NCI-H82 (cell line): ENCODE measurements at places on chromosomes 2 and 18.

DNA sequence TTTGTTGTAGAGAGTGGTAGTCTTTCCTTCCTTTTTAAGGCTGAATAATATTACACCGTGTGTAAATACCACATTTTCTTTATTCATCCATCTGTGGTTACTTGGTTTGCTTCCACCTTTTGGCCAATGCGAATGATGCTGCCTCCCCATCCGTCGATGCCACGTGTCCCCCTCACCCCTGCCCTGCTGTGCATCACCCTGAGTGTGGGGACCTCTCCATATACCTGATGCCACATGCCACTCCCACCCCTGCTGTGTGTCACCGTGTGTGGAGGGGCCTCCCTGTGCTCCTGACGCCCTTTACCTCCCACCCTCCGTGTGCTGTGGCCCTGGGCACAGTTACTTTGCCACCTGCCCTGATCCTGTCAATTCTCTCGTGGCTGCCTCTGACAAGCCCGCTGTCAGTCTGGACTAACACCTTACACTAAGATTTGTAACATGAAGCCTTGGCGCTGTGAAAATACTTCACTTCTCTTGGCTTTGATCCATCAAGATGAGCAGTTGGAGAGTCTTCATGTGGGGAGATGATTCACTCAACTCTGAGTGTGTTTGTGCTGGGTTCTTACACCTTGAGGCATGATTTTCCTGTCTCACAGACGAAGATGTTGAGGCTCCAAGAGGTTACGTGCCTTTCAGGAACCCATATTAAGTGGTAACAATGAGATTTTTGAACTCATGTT lies 234.0 kb downstream of the ZNF407 start:
- no peak for DNase-seq

DNA sequence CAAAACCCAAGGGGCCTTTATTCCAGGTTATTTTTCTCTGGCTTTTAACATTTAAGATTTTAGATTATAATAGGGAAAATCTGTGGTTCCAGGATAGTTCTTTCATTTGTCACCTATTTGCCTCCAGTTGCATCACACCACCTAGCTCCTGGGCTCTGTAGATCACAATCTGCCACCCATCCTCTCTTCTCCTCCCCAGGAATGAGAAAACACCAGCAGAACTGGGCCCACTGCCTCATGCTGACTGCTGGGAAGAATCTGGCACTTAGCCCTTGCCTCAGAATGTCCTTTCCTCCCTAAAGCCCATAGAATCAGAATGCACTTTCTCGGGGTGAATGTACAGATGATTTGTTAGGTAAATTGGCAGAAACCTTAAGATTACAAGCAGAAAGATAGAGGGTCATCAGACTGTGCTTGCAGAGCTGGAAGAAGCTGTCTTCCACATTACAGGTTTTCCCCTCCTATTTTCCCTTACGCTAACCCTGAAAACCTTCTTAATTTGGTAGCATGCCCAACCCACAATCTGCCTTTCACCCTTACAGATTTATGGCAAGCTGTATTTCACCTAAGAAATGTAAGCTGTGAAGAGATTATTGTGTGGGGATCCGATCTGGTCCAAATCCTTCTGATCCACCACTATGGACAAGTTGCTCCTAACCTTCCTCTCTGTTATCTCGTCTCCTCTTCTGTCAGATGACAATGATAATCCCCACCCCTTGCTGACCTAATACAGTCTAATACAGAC lies 72.6 kb downstream of the LRRC30 start:
- DNase-seq = peak; percentile 75

DNA sequence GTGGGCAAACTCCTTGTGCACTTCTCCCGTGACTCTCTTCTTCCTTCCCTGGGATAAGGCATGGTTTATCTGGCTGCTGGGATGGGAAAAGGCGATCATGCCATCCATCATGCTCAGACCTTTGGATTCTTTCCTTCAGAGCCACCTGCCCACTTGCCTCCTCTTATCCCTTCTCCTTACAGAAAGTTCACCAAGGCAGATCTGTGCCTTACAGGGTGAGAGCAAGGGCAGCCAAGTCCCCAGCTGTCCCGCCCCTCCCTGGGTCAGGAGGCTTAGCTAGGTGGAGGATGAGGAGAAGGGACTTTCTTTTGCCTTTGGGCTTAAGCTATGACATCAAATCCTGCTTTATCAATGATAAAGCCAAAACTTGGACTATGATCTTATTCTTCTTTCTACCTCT lies 47.6 kb downstream of the KCNE4 start:
- DNase-seq = peak; percentile 86

- no peak for DNase-seq
Measured at GRCh38 chr18:52054324-52054723, 285.7 kb upstream of the DCC start.

GRCh38 chr2:192216336-192216735 lies 21.6 kb upstream of the TMEFF2 start:
- DNase-seq = no peak

DNA sequence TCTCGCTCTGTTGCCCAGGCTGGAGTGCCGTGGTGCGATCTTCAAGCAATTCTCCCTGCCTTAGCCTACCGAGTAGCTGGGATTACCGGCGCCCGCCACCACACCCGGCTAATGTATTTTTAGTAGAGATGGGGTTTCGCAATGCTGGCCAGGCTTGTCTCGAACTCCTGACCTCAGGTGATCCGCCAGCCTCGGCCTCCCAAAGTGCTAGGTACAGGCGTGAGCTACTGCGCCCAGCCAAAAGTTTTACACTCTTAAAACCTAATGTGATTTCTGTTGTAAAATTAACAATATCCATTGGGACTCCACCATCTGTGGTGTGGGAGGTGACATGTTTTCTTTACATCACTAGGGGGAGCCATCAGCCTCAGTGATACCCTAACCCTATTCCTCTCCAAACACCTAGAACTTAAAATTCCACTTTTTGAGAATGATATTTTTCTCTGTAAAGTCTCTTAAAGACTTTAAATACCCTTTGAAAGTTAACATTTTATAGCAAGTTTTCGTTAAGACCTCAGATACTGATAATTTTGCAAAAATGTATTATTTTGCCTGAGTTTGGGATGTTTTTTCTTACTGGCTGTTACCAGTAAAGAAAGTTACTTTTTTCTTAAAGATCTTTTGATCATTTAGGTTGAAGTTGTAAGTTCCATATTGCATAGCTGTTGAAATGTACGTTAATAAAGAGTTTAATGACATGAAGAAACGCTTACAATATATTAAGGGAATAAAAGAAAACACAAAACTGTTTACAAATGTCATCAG lies 11.6 kb upstream of the EIF2AK2 start:
- peak; percentile 69 for DNase-seq

GRCh38 chr2:162126527-162126926 lies 25.5 kb downstream of the GCG start:
- DNase-seq = no peak

DNA sequence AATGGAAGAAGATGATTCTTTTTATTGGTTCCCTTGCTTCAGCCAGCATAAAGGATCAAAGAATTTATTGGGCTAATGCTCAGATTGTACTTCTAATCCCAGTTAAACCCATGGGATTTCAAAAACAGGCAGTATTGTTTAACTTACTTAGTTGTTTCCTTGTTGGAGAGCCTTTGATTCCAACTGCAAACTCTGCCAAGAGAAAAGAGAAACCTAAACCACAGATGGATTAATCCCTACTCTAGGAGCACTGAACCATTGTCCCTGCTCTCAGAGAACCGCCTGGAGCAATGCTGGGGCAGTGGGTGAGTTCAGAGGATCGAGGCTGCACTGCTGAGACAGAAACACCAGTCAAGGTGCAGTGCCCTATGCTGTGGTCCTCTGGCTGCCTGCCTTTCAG lies 44.9 kb upstream of the SIGLEC15 start:
- DNase-seq = peak; percentile 16

DNA sequence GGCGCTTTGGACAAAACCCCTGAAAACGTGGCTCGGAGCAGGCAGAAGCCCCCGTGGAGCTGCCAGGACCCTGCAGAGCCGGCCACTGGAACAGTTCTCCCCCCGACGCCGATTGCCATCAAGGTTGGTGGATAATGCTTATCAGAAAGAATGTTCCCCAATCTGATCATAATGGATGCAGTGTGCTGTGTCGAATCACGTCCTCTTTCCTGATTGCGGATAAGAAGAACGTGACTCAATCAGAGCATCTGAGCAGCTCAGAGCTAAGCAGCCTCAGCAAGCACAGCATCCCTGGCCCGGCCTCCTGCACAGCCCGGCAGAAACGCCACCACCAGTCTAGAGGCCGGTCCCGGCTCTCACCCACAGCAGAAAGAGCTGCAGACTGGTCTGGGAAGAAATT lies 488.0 kb downstream of the EIPR1 start:
- no peak for DNase-seq

DNA sequence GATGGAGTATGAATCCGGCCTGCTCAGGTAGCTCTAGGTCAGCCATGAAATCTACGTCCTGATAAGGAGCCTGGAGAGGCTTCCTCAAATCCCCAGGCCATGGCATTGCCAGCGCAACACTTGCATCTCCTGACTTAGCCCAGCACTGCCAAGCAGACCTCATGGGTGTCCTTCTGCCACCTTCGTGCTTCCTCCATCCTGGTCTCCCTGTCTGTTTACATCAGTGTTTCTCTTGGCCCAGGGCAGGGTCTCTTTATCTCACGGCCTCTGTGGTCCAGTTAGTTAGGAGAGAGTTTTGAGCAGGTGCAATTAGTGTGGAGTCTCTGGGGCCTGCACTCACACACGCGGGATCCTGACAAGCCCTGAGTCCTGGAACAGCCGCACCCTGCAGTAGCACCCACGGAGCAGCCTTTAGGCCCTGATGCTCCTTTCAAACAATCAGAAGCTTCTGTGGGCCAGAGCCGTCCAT lies 193.1 kb upstream of the ARL4C start:
- no peak for DNase-seq

DNA sequence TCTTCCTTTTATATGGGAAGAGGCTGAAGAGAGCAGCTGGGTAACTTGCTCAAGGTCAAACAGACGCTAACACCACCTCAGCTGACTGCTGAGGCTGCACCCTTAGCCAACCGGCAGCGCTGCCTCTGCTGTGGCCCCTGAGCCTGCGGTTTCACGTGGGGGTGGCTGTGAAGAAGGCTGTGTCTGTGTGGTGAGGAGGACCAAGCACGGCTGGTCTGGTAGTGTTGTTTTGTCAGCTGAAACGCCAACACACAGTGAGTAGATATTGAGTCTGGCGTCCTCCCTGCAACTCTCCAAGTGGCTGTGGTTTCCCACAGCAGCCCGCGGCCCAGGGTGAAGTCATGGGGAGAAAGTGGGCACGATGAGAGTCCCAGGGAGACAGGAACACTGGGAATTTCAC lies 69.6 kb downstream of the THNSL2 start:
- DNase-seq = no peak

- peak; percentile 48 for DNase-seq
Measured at GRCh38 chr18:58805467-58806187, 59.0 kb upstream of the ZNF532 start.

DNA sequence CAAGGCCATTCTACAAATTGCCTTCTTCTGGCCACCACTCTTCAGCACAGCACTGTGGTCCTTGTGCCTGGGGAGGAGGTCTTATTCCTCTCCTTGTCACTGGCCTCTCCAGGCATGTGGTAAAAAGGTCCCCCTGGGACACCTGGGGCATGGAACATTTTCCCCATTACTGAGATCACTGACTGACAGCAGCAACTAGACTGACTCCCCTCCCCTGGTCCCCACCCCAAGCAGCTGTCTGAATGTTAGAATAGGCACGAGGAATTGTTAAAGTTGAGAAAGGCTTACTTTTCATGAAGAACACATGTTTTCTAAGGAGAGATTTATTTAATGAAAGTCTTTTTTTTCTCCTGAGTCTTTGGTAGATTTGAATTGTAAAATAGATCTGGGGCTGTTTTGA lies 39.5 kb upstream of the RTN4 start:
- DNase-seq = no peak

DNA sequence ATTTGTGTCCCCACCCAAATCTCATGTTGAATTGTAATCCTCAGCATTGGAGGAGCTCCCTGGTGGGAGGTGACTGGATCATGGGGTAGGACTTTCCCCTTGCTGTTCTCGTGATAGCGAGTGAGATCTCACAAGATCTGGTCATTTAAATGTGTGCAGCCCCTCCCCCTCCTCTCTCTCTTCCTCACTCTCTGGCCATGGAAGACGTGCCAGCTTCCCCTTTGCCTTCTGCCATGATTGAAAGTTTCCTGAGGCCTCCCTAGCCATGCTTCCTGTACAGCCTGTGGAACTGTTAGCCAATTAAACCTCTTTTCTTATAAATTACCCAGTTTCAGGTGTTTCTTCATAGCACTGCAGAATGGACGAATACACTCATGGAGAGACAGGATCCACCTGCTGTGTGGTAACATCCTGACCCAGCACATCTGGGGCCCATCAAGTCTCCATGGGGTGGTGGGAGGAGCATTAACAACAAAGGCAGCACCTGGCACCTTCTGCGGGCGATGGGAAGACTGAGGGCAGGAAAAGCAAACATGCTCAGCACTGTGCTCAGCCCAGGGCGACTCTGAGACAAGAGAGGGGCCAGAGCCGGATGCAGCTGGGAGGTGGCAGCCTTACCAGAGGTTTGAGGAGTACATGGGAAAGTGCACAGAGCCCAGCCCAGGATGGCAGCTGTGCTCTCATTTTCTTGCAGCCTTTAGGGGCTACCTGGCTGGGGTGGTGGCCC lies 16.2 kb upstream of the ALPP start:
- no peak for DNase-seq

GRCh38 chr2:64617631-64618151 lies 36.0 kb downstream of the SERTAD2 start:
- peak; percentile 97 for DNase-seq

DNA sequence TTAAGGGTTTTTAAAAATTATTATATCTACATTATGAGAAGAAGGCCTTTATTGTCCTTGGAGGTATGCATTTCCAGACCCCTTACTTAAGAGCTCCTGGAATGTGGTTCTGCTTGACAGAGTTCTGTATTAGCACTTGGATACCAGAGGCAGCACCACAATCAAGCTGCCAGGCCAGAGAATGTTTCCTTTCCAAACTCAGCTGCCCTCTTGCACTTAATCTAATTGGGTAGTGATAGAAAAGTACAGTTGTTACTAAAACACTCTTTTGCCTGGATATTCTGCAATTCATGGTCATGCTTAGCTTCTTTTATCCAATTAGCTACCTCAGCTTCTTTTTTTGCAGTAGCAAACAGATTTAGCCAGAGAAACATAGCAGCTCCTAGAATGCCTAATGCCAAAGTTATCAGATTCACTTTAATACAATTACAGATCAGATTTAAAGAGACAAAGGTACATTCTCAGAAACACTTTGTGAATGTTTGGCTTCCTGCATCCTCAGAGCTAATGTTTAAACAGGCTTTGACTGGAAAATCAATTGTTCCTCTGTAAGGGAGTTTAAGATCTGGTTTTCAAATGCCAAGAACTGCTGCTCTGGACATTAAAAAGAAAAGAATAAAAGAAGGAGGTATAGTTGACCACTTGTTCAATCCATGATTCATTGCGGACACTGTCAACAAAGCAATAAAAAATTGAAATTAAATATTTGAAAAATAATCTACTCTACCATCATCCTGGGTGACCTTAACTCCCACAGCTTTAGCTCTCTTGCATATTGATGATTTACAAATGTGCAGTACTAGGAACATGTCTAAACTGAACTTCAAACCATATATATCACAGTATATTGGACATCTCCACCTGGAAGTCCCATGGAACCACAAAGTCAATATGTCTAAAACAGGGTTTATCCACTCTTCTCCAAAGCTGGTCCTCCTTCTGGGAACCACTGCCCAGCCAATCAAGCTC lies 12.8 kb downstream of the NOSTRIN start:
- peak; percentile 52 for DNase-seq
